ENCODE measurements at places on chromosomes 6 and 20.

GRCh38 chr6:33417128-33417902 is 592 bp downstream of the CUTA start:
- DNase-seq: no peak

DNA sequence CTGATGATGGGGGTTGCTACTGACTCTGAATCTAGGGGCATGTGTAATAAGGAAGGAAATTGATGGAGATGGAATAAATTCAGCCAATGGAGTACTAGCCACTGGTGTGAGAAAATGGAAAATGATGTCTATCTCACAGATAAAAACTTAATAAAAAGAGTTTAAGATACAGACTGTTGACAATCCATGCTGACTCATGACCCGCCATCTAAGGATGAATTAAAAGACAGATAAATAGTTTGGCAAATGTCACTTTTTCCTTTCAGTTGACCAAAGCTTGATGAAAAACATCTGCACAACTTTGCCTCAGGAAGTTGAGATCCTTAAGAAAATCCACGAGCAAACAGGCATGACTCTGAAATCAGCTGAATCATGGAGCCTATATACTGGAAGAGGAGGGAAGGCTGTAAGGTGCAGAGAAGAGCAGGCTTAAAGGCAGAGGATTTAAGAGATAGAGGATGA is 82.6 kb upstream of the BMP5 start:
- no peak for DNase-seq

GRCh38 chr6:116412270-116412669 is 41.5 kb downstream of the DSE start:
- DNase-seq: no peak

DNA sequence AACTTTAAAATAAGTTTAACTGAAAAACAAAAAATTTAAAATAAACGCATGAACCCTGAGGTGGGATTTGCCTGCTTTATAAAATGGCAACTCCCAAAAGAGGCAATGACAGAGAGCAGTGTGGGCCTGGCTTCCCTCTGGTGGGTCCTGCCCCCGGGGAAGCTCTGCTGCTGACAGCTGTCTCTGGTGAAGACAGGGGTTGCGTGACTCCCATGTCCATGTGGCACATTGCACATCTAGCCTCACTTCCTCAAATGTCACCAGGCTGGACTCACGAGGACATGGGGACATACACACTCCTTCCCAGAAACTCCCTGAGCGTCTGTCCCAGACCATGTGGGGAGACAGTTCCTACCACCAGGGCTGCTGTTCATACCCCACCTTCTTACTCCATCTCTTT is 66.2 kb downstream of the ABHD12 start:
- no peak for DNase-seq

- DNase-seq: no peak
Measured at GRCh38 chr20:34553366-34553867, 5.1 kb upstream of the MAP1LC3A start.

GRCh38 chr6:140009286-140009685 is 634.8 kb upstream of the CITED2 start:
- DNase-seq: no peak

DNA sequence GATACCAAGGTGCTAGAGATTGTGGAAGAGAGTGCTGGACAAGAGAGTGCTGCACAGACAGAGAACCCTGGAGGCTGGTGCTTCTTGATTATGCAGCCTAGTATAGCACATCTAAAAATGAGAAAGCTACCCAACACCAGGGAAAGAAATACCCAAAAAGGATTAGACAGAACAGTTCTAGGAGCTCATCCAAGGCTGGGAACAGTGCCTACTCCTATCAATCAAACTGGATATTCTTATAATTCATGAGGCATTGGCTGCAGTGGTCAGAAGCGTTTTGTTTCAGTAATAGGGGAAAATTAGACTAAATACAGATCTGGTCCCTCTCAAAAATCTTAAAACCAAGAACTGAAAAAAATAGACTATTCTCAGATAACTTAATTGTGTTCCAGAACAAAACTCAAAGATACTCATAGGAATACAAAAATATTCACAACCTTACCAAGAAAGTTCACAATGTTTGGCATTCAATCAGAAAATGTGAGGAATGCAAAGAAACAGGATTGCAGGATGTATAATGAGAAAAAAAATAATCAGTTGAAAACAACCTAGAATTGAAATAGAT is 222.9 kb downstream of the EPHA7 start:
- DNase-seq: no peak

DNA sequence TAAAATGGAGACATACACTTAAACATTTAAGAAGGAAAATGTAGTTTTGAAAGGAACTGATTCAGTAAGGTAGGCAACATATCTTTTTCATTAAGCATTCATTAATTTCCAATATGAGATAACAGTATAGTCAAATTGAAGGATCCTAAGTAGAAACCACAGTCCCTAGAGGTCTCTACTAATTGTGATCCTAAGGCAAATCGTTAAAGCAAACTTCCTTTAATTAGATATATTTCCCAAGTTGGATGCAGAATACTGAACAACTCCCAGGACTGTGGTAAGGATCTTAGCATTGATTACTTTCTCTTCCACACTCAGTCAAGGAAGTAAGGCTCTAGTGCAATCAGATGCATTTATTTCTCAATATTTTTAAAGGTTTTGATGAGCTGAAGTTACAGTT is 604.1 kb upstream of the GJE1 start:
- no peak for DNase-seq

- DNase-seq: no peak
Measured at GRCh38 chr20:8310618-8311017, 178.6 kb downstream of the PLCB1 start.

GRCh38 chr6:85569323-85569722 is 24.3 kb downstream of the SNX14 start:
- DNase-seq: no peak

- DNase-seq: no peak
Measured at GRCh38 chr20:967796-968742, 34.0 kb downstream of the RSPO4 start.

DNA sequence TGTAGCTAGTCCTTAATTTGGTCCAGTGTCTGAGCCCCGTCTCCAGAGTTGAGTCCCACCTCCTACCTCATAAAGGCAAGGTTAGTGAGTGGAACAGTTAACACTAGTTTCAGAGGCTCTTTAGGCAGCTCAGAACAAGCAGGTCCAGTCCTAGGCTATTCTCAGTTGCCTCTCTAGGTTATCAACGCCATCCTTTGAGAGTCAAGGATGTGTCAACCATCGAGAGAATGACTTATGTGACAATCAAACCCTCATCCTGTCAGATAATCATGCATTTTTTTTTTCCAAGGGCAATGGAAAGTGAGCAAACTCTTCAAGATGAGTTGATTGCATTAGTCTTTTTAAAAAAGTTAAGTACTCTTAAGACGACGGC is 64.0 kb upstream of the TXNDC5 start:
- no peak for DNase-seq

DNA sequence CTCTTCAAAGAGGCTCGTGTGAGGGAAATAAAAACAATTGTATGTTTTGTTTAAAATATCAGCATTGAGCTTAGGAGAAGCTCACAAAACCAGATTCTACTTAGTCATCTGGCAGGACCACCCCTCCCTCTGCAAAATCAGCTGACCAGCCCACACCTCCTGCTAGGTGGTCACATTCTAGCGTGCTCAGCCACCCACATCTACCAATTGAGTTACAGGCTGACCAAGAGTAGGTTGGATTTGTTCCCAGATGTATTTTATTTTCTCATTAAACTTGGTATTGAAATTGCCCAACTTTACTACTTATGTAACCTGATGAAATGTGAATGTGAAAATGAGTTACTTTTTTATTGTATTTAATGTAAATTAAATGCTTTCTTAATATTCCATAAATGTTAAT is 56.2 kb downstream of the SLC22A2 start:
- no peak for DNase-seq

DNA sequence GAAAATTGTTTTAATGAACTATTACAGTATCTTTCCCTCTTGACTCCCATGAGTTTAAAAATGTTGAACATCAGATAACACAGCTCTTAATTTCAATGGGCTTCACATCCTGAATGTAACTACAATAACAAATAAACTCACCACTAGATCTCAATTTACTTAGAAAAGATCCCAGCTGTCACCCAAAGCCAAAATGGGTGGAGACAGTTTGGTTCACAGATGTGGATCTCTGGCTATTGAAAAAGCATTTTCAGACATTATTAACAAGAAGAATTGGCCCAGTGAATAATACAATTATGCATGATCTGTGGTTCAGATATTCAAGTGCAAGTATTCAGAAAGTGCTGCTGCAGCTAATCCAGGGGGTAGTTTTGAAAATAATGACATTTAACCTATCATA is 184.7 kb upstream of the RALGAPA2 start:
- no peak for DNase-seq

- no peak for DNase-seq
Measured at GRCh38 chr6:130796313-130796905, 30.8 kb upstream of the SMLR1 start.

DNA sequence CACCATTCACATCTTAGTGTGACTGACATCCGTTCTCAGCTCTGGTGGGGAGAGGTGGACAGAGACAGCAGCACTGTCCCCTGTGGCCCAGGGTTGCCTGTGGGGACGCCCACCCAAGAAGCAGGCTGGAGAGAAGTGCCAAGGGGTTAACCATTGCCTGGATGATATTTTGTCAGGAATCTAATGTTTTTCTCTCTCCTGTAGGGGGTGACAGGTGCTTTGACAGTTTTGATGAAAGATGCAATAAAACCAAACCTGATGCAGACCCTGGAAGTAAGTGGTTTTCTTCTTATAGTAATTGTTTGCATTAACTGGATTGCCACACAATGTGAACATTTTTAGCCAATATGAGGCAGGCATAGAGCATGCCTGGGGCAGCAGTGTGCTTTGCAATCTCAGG is 99.3 kb downstream of the MTHFD1L start:
- DNase-seq: no peak

DNA sequence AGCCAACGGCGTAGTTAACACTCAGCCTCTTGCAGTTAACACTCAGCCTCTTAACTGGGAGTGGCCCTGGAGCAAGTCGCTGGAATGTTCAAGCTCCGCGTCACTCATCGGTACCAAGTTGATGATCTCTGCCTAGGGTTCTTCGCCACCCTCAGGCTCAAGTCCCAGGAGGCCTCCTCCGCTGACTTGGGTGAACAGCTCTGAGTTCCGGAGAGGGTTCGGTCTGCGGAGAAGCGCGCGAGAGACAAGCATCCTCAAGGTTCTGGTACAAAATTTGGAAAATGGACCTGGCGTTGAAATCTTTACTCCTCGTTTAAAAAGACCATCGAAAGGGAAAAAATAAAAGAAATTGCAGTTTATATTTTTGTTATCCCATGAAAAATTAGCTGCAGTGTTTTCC is 876 bp upstream of the DSP start:
- DNase-seq: no peak

- no peak for DNase-seq
Measured at GRCh38 chr6:13015379-13015681, 298.8 kb downstream of the PHACTR1 start.

DNA sequence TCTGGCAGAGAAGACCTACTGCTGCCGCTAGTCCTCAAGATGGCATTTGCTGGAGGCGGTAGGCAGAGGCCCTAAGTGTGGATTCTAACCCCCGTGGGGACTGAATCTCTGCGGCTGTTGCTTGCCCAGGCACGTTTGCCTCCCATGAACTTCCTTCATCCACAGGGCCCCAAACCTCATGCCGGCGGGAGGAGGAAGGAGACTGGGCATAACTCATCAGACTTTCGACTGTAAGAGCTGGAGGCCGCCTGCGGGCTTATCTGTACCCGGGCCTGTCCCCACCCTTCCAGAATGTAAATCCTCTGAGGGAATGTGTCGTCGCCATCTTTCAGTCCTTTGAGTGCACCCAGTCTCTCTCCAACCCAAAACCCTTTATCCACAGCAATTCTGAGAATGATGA is 990 bp downstream of the ZFP57 start:
- DNase-seq: no peak

Measured in nucleus accumbens (tissue), 56 donors.